Fibroblast of lung (primary cell): ENCODE measurements at places on chromosomes 6 and 20.

- no peaks in the 10 kb centered on the region for H3K4me1 ChIP-seq
- H3K27ac ChIP-seq = no peak overlapping the region
- H3K4me3 ChIP-seq = no peak overlapping the region
- H3K27me3 ChIP-seq = no peaks in the 10 kb centered on the region
- peaks cover 26% of the 10 kb centered on the region for H3K36me3 ChIP-seq
- DNase-seq = no peak
Measured at GRCh38 chr20:3190681-3191111, 13.8 kb downstream of the DDRGK1 start.

DNA sequence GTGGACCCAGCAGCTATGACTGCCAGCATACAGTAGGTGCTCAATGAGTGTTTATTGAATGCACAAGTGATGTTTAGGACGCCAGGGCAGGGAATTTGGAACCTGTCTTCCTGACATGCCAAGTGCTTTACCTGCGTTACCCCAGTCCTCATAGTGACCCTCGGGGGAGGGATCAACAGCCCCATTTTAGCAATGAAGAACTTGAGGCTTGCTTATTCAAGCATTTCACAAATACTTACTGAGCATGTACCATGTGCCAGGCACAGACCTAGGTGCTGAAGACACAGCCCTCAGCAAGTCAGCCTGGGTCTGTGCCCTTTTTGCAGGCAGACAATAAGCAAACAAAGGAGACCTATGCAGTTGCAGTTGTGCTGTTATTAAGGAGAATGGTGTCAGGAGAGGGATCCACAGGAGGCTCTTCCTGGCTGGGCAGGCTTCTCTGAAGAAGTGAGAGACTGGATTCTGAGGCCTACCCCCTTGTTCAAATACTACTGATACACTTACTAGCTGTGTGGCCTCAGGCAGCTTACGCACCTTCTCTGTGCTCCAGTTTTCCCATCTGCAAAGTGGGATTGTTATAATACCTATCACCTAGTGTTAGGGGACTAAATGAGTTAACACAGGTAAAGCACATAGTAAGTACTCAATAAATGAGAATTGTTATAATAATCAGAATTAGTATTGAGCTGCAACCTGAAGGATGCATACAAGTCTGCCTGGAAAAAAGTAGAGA lies 39.8 kb downstream of the TTLL9 start:
- no peak for DNase-seq
- H3K36me3 ChIP-seq = no peaks in the 10 kb centered on the region
- no peaks in the 10 kb centered on the region for H3K27me3 ChIP-seq
- no peak overlapping the region for H3K4me3 ChIP-seq
- no peak overlapping the region for H3K27ac ChIP-seq

DNA sequence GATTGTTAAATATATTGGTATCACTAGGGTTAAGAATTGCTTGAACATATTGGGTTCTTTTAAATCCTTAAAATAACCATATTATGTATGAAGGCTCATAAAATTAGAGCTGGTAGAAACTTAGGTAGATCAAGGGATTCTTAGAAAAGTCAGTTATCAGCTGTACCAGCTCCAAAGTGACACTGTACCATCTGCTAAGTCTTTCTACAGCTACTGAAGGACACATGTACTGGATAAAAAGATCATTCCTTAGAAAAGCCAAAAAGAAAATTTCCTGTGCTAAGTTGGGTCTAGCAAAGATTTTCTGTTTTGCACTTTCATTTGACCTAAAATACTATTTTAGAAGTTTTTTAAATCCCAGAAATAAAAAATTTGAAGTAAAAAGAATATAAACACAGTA lies 130.4 kb downstream of the CD164 start:
- no peaks in the 10 kb centered on the region for H3K4me1 ChIP-seq
- no peak overlapping the region for H3K27ac ChIP-seq
- no peak for DNase-seq
- H3K27me3 ChIP-seq = no peaks in the 10 kb centered on the region
- no peak overlapping the region for H3K4me3 ChIP-seq

- DNase-seq = no peak
- H3K27ac ChIP-seq = no peak overlapping the region
- no peaks in the 10 kb centered on the region for H3K27me3 ChIP-seq
- no peak overlapping the region for H3K4me3 ChIP-seq
Measured at GRCh38 chr20:55472704-55473103, 532.6 kb downstream of the CBLN4 start.

DNA sequence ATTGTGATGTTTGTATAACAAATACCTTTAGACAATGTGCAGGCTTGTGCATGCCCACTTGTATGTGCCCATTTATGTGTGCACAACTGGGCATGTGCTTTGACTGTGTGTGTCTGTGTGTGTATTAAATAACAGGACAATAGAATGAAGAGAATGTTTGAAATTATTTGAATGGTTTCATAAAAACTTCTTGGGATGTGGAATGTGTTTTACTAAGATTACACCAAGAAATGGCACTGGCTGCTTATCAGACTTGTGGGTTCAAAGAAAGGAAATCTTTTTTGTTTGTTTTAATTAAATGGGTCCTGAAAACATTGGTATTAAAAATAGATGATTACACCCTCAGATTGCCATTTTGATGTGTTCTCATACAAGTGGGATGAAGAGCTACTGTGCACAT lies 191.6 kb upstream of the CCN2 start:
- H3K27me3 ChIP-seq = no peaks in the 10 kb centered on the region
- DNase-seq = peak; percentile 65
- no peaks in the 10 kb centered on the region for H3K36me3 ChIP-seq

DNA sequence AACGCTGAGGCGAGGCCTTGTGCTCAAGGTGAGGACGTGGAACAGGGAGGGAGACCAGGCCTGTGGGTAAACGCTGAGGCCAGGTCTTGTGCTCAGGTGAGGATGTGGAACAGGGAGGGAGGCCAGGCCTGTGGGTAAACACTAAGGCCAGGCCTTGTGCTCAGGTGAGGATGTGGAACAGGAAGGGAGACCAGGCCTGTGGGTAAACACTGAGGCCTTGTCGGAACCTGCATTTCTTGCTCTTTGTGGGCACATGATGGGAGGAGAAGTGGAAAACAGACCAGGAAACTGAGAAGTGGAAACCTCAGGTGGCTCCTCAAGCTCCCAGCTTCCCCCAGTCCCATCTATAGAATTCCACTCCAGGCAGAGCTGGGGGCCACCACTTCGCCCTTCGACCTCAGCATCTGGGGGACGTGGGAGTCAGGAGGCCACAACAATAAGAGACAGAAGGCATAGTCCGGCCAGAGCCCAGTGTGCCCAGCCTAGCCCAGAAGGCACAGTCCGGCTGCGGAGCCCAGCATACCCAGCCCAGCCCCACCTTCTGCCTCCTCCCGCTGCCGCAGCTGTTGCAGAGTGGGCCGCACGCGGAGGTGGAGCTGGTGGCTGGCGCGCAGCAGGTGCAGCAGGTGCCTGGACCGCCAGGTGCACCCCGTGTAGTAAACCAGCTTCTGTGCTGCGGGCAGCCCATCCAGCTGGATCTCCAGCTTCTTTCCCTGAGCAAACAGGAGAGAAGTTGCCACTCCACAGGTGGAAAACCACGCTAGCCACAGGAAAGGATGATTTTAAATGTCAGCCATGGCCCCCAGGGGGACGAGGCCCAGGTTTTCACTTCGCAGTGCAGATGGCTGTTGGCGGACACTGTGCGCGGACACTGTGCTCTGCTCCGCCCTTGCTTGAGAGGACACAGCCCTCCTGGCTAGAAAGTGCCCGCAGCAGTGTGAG lies 17.5 kb downstream of the FRMD1 start:
- DNase-seq = no peak
- H3K27me3 ChIP-seq = no peaks in the 10 kb centered on the region
- no peaks in the 10 kb centered on the region for H3K4me1 ChIP-seq
- no peak overlapping the region for H3K27ac ChIP-seq
- H3K4me3 ChIP-seq = no peak overlapping the region

GRCh38 chr6:30013291-30013922 lies 47.7 kb upstream of the POLR1H start:
- no peaks in the 10 kb centered on the region for H3K4me1 ChIP-seq
- no peak overlapping the region for H3K27ac ChIP-seq
- H3K4me3 ChIP-seq = no peak overlapping the region

GRCh38 chr6:29845405-29846006 lies 17.9 kb downstream of the HLA-G start:
- no peak overlapping the region for H3K27ac ChIP-seq
- no peak for DNase-seq
- no peaks in the 10 kb centered on the region for H3K4me1 ChIP-seq
- H3K4me3 ChIP-seq = no peak overlapping the region

- no peak overlapping the region for H3K4me3 ChIP-seq
- no peak for DNase-seq
- no peaks in the 10 kb centered on the region for H3K36me3 ChIP-seq
- no peaks in the 10 kb centered on the region for H3K27me3 ChIP-seq
- H3K4me1 ChIP-seq = no peaks in the 10 kb centered on the region
Measured at GRCh38 chr20:32973077-32973717, 31.0 kb downstream of the SUN5 start.

DNA sequence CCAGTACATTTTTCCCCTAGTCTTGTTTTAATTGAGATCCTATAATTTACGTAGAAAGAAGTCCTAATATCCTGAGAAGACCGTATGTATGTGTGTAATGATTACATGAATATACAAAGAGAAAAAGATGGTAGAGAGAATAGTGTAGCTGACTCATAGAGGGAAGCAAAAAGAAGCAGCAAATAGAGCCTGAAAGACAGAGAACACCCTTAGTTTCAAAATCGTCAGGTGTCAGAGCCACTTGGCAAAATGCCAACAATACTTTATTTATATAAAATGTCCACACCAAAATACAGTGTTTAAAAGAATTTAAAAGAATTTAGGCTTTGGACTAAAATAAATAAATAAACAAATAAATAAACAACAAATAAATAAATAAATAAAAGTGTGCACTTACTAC lies 1414.1 kb upstream of the EYS start:
- no peak for DNase-seq
- H3K4me3 ChIP-seq = no peak overlapping the region
- H3K27ac ChIP-seq = no peak overlapping the region
- no peaks in the 10 kb centered on the region for H3K27me3 ChIP-seq
- no peaks in the 10 kb centered on the region for H3K36me3 ChIP-seq
- H3K4me1 ChIP-seq = no peaks in the 10 kb centered on the region

GRCh38 chr20:373171-373890 lies 7.2 kb upstream of the TRIB3 start:
- DNase-seq = peak; percentile 90
- H3K4me1 ChIP-seq = peaks cover 19% of the 10 kb centered on the region
- no peak overlapping the region for H3K4me3 ChIP-seq

GRCh38 chr6:138926579-138926978 lies 61.5 kb downstream of the REPS1 start:
- no peak for DNase-seq
- H3K4me3 ChIP-seq = no peak overlapping the region
- no peak overlapping the region for H3K27ac ChIP-seq
- H3K27me3 ChIP-seq = no peaks in the 10 kb centered on the region

DNA sequence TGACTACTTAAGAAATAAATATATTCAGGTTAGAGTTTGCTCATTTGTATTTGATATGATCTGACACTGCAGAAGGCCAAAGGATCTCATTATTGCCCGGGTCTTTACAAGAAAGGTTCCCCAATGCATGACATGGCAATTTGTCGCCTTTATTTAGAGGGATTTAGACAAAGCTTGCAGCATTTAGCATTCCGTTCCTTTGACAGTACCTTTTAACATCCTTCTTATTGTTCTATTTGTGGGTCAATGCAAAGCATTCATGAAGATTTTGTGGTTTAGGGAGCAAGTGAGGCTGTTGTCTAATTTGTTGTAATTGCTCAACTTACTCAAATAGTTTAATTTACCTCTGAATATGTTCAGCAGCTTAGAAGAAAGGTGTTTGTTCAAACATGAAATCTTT lies 230.8 kb upstream of the FLRT3 start:
- DNase-seq = no peak
- no peaks in the 10 kb centered on the region for H3K36me3 ChIP-seq
- no peak overlapping the region for H3K4me3 ChIP-seq
- no peaks in the 10 kb centered on the region for H3K4me1 ChIP-seq
- H3K27ac ChIP-seq = no peak overlapping the region

DNA sequence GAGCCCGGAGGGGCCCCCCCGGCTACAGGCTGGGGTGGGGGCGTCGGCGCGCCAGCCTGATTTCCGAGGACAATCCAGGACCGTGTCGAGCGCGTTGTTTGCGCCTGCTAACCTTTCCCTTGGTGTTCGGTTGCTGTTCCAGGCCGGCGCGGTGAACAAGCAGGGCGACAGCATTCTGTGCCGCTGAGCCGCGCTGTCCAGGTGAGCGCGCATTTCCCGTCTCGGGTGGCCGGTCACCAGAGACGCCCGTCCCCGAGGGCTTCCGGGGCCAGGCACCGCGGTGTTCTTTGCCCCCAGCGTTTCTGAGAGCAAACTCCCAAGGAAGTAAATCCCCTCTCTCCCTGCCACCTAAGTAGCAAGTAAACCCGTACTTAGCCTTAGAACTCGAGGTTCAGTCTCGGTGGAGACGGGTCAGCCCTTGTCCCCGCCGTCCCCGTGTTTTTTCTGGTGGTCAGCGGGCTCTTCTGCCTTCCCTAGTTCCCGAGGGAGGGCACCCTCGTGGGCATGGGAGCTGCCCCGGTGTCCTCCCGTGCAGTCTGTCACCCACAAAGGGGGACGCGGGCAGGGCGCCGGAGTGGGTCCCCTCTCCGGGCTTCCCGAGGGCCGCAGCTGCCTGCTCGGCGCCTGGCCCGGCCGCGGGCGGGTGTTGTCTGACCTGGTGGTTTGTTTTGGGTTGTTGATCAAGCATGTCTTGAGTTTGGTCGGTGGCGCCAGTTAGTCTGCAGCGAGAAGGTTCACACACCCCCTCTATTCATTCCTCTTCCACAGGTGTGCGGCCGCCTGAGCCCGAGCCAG lies 1.5 kb downstream of the ID4 start:
- H3K27ac ChIP-seq = peak overlapping the region; percentile 29
- DNase-seq = peak; percentile 46
- no peaks in the 10 kb centered on the region for H3K36me3 ChIP-seq

DNA sequence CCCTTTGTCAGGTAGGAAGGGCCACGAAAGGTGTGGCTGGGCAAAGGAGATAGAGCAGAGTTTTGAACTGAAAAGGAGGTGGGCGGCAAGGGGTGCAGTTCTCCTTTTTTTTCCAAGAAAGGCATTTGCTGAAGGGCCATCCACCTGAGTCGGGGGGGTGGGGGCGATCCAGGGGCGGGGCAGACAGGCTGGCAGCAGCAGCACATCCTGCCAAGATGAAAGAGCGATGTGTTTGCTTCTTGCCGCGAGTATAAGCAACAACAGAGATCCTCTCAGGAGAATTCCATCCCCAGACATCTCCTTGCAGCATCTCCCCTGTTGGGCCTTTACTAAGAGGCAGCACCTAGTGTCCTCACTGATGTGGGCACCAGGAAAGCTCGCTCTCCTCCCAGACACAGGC lies 516.5 kb downstream of the CD83 start:
- no peak for DNase-seq
- H3K27ac ChIP-seq = no peak overlapping the region
- H3K27me3 ChIP-seq = no peaks in the 10 kb centered on the region
- peaks cover under 1% of the 10 kb centered on the region for H3K4me1 ChIP-seq
- no peak overlapping the region for H3K4me3 ChIP-seq
